ENCODE measurements at places on chromosomes 3 and 15. TPM values are rescaled to one million over a fixed set of nuclear protein-coding genes. Genes with fewer than 3 reads are reported as not detected.

PDZRN3 gene
- not detected for total RNA-seq

COL6A6 gene
- not detected for total RNA-seq

RHCG gene
- 35.8 TPM for total RNA-seq

GOLGA8S gene
- total RNA-seq = 0.15 TPM

FBXL22 gene
- total RNA-seq = 0.27 TPM

ANKRD63 gene
- 0.19 TPM for total RNA-seq

CACNA2D3 gene
- total RNA-seq = not detected

CYP1A2 gene
- total RNA-seq = not detected

PPARG gene
- 41.7 TPM for total RNA-seq

AMIGO3 gene
- total RNA-seq = 1.4 TPM

SYNPR gene
- not detected for total RNA-seq

CX3CR1 gene
- 0.02 TPM for total RNA-seq

RCCD1 gene
- 34.3 TPM for total RNA-seq

ALDH1A3 gene
- total RNA-seq = 31.2 TPM

ARGFX gene
- total RNA-seq = not detected

HHLA2 gene
- total RNA-seq = 0.12 TPM

GAP43 gene
- not detected for total RNA-seq

TMEM207 gene
- total RNA-seq = not detected

MUC20 gene
- total RNA-seq = 0.56 TPM

DGKG gene
- total RNA-seq = 9.4 TPM

OXTR gene
- total RNA-seq = 10.9 TPM

PPP1R14D gene
- total RNA-seq = 0.32 TPM

Data from A549 treated with CpdA at 1 μM for 4 hours (cell line).